ENCODE measurements at places on chromosomes 12 and 14. TPM values are rescaled to one million over a fixed set of nuclear protein-coding genes. Genes with fewer than 3 reads are reported as not detected.

GRCh38 chr14:81342850-81343580 is 57.1 kb downstream of the STON2 start:
- DNase-seq: no peak

DNA sequence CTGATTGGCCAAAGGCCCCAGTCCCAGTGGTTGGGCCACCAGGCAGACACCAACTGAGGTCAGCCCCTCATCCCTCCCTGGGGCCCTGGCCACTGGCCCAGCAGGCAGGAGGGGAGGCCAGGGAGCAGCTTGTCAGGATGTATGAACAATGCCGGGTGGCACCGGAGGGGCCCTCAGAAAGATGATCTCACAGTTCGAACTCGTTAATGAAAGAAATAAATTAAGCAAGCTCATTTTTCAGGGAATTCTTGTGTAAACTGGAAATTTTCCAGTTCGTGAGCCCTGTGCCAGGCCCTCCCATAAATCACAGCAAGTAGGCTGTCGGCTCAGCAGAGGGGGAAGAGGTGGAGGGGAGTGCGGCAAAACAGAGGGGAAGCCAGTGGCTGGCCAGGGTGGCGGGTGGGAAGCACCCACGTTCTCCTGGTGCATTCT is 177.0 kb upstream of the VASH1 start:
- DNase-seq: peak; percentile 45

DNA sequence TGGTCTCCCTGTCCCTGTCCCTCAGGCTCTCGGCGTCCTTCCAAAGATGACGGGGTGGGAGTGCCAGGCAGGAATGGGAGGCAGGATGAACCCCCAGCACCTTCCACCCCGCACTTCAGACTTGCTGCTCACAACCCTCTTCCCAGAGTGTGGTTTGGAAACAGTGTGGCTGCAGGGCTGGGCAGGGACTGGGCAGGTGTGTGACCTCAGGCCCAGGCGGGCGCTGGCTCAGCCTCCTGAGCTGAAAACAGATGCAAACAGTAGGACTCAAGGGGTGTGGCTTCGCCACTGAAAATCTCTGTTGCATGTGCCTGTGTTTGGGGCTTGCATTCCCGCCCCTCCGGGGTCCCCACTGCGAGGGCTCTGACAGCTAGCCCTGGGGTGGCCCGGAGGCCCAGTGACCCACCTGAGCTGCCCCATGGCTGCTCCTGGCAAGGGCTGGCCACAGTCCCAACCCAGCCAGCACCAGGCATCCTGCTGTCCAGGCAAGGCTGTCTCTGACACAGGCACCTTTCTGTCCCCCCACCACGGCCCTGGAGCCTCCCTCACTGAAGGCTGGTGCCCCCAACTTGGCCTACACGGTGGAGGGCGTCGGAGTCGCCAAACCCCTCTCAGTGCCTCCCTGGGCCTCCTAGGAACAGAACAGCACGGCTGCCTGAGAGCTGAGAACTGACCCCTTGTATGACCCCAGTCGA is 46.1 kb downstream of the BEGAIN start:
- no peak for DNase-seq

ITGA7 gene
- polyA plus RNA-seq: 40.6 TPM

- DNase-seq: no peak
These were observed 29.7 kb downstream of the LGR5 start for GRCh38 chr12:71469258-71469750.

Data from left renal pelvis (tissue), 4 donors.